ENCODE measurements at places on chromosomes 1 and 21.

DNA sequence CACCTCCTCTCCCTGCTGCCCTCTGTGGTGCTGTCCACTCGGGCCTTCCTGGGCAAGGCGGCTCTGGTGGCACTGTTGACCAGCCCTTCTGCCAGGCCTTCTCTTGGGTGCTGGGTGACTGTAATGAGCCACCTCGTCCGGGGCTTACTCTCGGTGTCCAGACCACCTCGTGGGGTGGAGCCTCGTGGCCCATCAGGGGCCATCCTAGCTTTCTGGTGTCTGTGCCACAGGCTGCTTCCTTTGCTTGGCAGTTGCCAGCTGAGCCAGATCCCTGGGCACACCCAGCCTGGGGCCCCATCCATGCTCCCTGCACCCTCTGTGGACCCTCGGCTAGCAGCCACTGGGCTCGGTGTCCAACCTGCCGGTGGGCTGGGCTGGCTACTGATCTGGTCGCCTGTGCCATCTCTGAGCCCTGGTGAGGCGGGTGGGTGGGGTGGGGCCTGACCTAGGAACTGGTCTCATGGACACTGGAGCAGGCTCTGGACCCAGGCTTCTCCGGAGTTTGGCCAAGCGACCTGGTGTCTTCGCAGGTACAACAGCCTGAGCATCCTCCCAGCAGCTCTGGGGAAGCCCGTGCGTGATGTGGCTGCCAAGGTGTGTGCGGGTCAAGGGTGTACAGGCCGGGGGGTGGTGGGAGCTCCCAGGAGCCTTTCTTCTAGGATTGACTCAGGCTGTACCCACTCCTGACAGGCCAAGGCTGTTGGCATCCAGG, 1.4 kb downstream of the PRXL2B start:
- DNase-seq: no peak

DNA sequence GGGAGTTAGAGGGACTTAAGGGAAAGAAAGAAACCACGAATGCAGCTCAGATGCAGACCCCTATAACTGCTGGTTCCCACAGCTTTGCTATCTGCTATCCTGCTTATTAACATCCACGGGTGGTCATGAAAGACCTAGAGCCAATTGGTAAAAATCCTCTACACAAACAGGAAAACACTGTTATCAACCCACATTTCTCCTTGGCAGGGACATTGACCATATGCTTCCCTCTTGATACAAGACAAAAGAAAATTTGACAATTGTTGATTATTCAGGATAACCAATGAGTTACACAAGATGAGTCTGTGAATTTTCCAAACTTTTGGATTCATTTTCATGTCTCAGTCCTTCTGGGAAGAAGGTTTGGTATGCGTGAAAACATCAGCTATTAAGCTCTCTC, 90.4 kb downstream of the TIAM1 start:
- no peak for DNase-seq

DNA sequence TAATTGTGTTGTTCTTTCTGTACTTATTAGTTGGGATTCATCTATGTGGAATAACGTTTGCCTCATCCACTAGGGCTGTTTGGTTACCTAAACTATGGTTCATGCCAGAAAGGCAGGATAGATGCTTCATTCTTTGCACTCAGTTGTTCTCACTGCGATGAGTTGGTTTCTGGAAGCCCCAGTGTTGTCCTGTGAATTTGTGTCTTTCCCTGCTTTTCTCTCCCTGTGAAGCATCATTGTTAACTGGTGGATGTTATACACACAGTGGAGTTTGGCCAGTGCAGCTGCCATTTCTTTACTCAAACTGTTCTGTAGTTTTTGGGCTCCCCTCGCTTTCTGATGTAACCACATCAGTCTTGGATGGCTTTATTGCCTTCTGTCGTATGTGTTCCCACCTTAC, 143.6 kb upstream of the COL6A1 start:
- DNase-seq: no peak

DNA sequence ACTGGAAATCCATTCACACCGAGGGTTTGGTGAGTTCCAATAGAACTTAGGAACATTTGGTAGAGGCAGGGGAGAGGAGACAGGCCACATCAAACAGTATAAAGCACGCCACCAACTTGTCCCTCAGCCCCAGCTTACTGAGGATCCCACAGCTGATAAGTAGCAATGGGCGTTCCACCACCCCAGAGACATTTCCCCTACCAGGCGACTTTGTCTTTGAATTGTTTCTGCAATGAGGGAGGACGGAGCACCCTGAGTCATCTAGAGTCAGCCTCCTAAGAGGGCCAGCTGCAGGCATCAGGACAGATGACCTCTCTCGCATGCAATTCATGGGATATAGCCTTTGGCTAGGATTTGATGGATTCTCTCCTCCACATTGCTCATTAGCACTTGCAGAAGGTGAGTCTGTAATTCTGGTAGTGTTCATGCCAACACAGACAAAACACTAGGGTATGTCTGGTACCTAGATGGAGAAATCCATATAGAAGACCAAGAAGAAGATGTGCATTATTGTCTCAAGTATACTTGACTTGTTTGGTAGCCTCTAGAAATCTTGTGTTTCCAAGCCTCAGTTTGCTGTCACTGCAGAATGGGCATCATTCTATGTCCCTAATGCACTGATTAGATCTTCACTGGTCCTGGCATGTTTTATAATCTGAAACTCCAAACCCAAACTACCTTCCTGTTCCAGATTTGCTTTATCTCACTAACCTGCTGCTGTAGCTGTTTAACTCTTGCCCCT, 69.0 kb downstream of the RRAGC start:
- no peak for DNase-seq

GRCh38 chr21:34072145-34073031, 990 bp upstream of the MRPS6 start:
- DNase-seq: no peak

DNA sequence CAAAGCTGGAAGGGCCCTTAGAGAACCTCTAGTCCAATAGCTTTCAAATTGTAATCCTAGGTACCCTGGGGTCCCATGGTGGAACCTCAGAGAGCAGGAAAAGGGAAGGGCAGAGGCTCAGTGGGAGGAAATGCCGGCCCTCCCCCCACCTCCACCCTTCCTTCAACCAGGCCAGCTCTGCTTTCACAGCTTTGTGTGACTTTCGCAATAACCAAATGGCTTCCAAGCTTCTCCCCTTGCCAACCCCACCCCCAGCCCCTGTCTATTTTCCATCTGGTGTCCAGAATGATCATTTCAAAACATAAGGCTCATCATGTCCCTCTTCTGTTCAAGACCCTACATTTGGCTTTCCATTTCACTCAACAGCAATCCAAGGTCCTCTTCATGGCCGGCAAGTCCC, 74.4 kb downstream of the CD58 start:
- DNase-seq: no peak

Measured in activated naive CD4-positive, alpha-beta T cell (primary cell).